ENCODE measurements at places on chromosomes 1 and 21.

- DNase-seq, result no peak
Observed at GRCh38 chr21:25398630-25399029, 208.7 kb downstream of the MRPL39 start.

DNA sequence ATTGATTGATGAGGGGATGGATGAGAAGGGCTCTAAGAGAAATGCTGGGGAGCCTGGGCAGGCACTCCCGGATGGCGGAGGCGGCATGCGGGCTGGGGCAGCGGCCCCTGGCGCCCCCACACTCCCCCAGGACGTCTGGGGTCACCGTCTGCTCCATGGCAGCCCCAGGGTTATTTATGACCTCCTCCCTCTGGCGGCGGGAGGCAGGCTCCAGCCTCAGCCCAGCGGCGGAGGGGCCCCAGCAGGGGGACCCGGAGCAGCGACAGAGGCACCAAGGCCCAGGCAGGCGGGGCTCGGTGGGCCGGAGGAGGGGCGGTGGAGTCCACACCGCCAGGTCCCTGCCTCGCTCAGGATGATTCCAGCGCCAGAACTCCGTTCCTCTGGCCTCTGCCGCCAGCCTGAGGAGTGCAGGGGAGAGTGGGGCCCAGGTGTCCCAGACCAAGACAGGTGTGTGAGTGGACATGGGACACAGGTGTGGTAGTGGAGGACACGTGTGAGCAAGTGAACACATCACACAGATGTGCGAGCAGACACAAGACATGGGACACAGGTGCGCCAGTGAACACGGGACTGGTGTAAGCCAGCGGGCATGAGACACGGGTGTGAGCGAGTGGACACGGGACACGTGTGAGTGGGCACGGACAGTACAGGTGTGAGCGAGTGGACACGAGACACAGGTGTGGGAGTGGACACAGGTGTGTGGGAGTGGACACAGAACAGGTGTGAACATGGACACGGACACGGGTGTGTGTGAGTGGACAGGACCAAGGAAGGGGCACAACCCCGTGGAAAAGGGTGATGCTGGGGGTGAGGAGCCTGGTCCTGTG is 2.5 kb upstream of the SAMD11 start:
- peak; percentile 63 for DNase-seq

GRCh38 chr1:43472087-43472462 is 18.3 kb upstream of the HYI start:
- DNase-seq, result no peak

DNA sequence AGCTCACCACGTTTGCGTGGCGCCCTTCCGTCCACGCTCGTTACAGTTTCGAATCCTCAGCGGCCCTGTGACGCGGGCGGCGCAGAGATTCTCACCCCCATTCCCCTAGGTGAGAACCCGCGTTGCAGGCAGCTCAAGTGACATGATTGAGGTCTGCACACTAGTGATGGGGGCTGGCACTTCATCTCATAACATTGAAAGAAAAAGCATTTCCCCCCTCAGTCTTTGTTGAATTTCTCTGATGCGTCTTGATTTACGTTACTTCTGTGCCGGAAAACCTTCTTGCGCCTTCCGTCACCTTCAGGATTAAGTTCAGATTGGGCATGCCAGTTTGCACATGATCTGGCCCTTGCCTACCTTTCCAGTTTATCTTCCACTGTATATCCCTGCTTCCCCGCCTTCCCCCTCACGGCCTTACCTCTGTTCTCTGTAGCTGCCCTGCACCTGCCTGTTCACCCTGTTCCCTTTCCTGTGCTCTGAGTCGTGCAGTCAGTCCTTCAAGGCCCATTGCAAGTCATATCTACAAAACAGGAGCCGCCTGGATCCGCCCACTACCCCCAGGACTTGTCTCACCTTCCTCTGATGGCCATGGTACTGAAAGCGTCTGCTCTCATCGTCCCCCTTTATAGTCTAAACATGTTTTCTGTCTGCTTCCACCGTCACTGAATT is 1.1 kb downstream of the CTPS1 start:
- DNase-seq, result peak; percentile 12

GRCh38 chr1:170097449-170097948 is 23.0 kb upstream of the KIFAP3 start:
- no peak for DNase-seq

GRCh38 chr21:46124083-46124925 is 26.4 kb downstream of the COL6A2 start:
- DNase-seq, result no peak

GRCh38 chr1:203144661-203145060 is 17.1 kb downstream of the ADORA1 start:
- no peak for DNase-seq

DNA sequence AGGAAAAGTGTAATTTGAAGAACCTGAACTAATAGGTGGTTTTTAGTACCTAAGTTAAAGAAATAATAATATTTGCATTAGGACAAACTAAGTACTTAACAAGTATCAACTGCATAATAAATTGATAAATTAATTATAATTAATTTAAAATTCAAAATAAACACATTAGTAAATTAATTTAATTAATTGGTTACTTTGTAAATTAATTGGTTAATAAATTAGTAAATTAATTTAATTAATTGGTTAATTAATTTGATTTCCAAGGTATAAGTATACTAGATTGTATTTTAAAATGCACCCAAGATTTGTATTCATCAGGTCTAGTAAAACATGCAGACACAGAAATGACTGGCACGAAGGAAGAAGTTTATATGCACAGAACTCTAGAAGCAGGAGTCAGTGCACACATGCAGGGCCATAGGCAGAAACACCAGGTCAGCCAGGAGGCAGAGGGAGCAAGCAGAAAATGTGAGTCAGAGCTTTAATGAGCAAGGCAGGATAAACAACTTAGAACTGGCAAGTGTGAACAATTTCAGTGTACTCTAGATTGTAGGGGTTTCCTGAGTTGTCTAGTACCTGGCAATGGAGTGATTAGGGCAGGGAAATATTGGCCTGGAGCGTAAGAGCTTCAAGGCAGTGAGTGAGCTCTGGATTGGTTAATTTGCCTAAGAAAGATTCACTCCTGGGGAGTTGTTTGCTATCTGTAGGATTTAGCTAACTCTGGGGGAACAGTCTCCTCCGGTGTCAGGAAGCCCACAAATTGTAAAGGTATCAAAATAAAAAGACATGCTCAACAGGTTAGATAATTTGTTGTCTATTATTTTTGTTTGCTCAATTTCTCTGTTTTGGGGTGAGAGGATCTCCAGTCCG is 665.7 kb downstream of the MRPL39 start:
- no peak for DNase-seq

GRCh38 chr1:50697440-50698421 is 262.3 kb downstream of the FAF1 start:
- DNase-seq, result no peak

- peak; percentile 38 for DNase-seq
Observed at GRCh38 chr1:199113265-199113869, 474.5 kb downstream of the PTPRC start.

DNA sequence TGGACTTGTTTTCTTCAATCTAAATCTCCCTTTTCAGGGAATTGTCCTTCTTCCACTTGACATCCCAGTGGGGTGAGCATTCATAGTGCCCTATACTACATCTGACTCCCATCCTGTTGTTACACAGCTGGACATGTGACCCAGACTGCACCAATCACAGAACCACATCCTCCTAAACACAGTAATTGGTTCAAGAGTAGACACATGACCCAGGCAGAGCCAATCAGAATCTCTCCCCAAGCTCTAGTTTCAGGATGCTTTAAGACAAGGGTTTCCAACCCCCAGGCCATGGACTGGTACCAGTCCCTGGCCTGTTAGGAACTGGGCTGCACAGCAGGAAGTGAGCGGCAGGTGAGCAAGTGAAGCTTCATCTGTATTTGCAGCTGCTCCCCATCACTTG is 5.6 kb upstream of the DDOST start:
- DNase-seq, result no peak

- no peak for DNase-seq
Observed at GRCh38 chr1:153367090-153367489, 8.3 kb downstream of the S100A12 start.

DNA sequence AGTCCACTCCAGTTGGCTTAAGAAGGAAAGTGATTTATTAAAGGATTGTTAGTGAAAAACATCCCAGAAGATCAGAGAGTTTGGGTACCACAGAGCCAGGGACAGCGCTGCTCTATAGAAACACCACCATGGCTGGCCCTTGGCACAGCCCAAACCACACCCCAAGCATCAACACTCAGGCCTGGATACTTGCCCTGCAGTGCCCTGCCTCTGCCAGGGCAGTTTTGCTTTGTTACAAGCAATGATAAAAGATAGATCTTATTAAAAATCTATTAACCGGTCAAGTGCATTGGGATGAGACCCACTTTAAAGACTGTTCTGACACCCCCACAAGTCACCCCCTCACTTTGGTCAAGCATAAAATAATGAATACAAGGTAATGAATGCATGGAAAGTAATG is 56.6 kb downstream of the KIF21B start:
- DNase-seq, result no peak

DNA sequence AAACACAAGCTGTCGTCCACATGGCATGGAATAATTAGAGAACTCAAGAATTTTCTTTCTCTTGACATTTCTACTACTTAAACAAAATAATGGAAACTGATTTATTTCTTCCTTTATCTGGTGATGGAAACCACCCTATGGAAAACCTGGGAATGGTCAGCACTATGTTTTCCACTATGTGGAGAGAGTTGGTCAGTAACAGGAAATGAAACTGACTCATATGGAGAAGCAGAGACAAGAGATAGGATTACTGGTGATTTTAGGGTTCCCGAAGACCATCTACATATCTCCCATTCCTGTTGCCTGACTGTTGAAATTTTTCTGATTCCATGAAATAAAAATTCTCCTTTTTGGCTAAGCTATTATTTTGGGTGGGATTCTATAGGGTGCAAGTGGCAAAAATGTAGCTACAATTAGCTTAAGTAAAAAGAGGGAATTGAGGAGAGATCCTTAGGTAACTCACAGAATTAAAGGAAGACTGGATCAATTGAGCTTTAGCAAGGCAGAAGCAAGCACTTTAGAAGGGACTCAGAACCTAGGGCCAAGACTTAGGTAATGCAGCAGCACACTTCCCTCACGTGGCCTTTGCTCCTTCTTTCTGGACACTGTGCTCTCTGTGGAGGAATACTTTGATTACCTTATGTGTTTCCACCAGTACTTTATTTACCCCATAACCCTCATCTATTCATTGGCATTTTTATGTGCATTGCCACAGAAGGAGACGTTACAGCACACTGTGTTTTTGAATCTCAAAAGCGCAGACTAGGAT is 89.6 kb downstream of the LEPR start:
- no peak for DNase-seq

- no peak for DNase-seq
Observed at GRCh38 chr1:27668121-27668807, 3.7 kb downstream of the IFI6 start.

GRCh38 chr1:99397029-99397428 is 132.7 kb downstream of the PLPPR4 start:
- no peak for DNase-seq

GRCh38 chr21:34617753-34618339 is 2.9 kb upstream of the RCAN1 start:
- DNase-seq, result no peak

- DNase-seq, result no peak
Observed at GRCh38 chr21:43273708-43274021, 104.9 kb downstream of the CRYAA start.

GRCh38 chr1:1351511-1352427 is 2.6 kb upstream of the DVL1 start:
- no peak for DNase-seq

GRCh38 chr1:99975529-99975928 is 5.7 kb downstream of the SLC35A3 start:
- no peak for DNase-seq

- DNase-seq, result no peak
Observed at GRCh38 chr21:41664881-41665765, 101.7 kb downstream of the RIPK4 start.

- DNase-seq, result no peak
Observed at GRCh38 chr21:25636727-25637126, 2.3 kb upstream of the JAM2 start.

- DNase-seq, result no peak
Observed at GRCh38 chr1:39761557-39762260, 9.4 kb downstream of the OXCT2 start.

DNA sequence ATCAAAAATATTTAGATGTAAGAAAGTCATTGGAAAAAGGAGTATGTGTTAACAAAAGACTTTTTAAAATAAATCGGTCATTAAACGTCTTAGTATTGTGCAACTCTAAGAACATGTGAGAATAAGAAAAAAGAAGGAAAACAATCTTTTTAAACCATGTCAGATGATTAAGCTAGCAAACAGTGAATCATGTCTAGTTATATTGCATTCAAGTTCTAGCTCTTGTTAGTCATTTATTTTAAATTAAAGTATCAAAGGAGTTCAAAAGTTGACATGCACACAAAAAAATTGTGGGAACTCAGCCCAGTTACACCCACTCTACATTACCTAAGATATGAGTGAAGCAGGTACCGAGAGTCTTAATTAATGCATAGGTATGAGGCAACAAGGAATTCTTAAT is 9.8 kb downstream of the FRRS1 start:
- no peak for DNase-seq

GRCh38 chr1:117501281-117501680 is 104.6 kb upstream of the TENT5C start:
- DNase-seq, result no peak

GRCh38 chr1:93223023-93223675 is 42.6 kb downstream of the CCDC18 start:
- no peak for DNase-seq

DNA sequence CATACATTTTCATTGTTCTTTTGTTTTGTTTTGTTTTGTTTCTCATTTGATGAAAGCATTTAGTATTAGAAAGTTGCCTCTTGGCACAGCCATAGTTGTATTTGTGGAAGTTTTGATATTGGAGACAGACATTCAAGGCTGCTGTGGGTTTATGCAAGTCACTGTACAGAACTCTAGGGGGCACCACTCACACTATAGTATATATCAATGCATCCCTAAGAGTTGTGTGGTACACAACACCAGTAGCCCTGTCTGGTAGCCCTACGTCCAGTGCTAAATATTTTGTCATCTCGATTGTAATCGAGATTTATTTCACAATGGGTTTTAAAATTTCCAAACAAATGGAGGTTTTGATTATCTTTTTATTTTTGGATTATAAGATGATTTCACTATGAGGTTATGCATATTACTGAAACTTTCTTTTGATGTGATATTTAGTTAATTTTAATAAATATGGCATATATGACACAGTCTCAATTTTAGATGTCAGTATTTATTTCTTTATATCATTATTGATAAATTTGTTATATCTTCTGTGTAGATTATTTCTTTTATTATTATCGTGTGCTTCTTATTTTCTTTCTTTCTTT is 112.2 kb downstream of the NR5A2 start:
- no peak for DNase-seq

- DNase-seq, result no peak
Observed at GRCh38 chr1:15939181-15940109, 36.5 kb downstream of the ZBTB17 start.

GRCh38 chr1:20787840-20788795 is 1.0 kb upstream of the HP1BP3 start:
- no peak for DNase-seq

- DNase-seq, result no peak
Observed at GRCh38 chr1:153775458-153776327, 486 bp downstream of the SLC27A3 start.
